ENCODE measurements at places on chromosomes 1 and 21.

GRCh38 chr1:156150333-156151011 lies 2.9 kb upstream of the SEMA4A start:
- no peak for DNase-seq

GRCh38 chr1:38133756-38134155 lies 87.2 kb upstream of the POU3F1 start:
- no peak for DNase-seq

GRCh38 chr1:208747979-208748378 lies 503.8 kb upstream of the PLXNA2 start:
- no peak for DNase-seq

- DNase-seq, result no peak
Measured at GRCh38 chr1:101227837-101228236, 9.0 kb upstream of the S1PR1 start.

GRCh38 chr1:54054438-54054749 lies 986 bp downstream of the TCEANC2 start:
- no peak for DNase-seq

- DNase-seq, result no peak
Measured at GRCh38 chr21:34574601-34575529, 40.0 kb downstream of the RCAN1 start.

GRCh38 chr21:33495743-33496142 lies 4.2 kb upstream of the DNAJC28 start:
- no peak for DNase-seq

- DNase-seq, result no peak
Measured at GRCh38 chr1:192443616-192444015, 126.8 kb downstream of the RGS21 start.

- no peak for DNase-seq
Measured at GRCh38 chr1:183246436-183246835, 60.4 kb downstream of the LAMC2 start.

DNA sequence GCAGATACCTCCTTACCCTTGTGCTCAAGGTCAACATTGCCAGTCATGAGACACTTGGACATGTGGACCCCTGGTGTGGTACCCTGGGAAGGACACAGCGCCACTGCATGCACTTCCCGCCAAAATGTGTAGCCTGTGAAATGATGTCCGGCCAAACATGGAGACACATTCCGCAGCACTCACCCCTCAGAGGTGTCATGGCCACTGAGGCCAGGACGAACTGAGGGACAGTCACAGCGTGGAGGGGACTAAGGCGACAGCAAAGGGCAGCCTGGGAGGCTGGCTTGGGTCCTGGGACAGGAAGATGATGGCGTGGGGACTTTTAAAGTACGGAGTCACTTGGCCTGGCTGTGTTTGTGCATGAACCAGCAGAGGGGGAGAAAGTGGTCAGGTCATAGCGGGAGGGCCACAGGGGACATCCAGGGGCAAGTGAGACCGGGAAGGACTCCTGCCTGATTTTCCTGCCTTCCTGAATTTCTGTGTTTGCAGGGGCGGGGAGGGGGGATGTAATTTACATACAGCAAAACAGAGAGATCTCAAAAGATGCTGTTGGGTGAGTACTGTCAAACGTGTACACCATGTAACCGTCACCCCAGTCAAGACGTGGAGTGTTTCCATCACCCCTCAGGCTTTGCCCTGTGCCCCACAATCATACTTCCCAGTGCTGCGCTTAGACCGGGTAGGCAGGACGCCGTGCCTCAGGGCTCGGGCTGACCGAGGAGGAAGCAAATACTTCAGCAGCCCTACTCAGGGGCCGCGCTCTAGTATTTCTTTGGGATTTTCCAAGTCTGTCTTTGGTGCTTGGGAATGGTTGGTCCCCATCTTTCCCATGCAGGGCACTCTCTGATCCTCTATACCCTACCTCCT lies 45.2 kb downstream of the WDR4 start:
- no peak for DNase-seq

- DNase-seq, result no peak
Measured at GRCh38 chr1:115592264-115592663, 49.5 kb upstream of the VANGL1 start.

DNA sequence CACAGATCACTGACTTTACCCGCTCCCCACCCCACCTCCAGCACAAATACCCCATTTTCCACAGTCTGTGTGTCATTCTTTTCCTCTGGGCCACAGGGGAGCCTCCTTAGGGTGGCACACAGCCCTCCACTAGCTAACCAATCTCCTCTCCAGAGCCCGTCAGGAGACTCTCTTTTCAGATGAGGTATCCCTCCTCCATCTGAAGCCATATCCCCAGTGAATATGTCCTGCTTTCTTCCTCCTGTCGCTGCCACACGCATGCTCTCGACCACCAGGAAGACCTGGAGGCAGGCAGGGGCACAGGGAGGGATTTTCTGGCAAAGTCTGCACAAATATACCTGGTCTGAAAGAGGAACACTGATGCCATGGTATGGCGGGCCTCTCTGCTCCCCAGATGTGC lies 635 bp downstream of the ZNF648 start:
- no peak for DNase-seq

GRCh38 chr1:156371553-156372264 lies 2.7 kb downstream of the RHBG start:
- DNase-seq, result no peak
